AG04449 (cell line): ENCODE measurements at places on chromosomes 2 and 18.
A peak's percentile ranks its signal among the peaks of the same experiment; 100 is the strongest.

DNA sequence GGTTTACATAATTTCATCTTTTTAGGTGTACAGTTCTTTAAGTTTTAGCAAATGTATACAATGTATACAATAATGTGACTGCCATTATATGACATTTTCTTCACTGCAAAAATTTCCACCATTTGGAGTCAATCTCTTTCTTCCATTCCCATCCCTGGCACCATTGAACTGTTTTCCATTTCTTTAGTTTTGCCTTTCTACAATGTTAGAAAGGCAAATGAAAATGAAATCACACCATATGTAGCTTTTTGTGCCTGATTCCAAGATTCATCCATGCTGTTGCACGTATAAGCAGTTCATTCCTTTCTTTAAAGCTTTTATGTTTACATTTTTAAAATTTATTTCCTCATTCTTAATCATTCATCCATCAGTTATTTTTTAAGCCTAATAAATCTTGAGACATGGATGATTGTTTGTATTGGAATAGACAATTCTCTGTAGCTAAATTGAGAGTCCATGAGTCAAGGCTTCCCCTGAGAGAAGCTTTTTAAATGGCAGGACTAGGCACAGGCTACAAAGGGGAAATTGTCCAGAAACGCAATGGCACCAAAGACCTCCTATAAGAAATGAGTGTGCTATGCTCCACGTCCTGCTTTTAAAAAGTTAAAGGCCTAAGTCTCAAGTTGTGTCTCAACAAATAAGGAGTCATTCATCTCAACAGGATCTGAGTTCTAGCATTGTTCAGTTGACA, 8.7 kb upstream of the COL5A2 start:
- DNase-seq, result no peak

- no peak for DNase-seq
Observed at GRCh38 chr2:150586858-150587257, 99.4 kb upstream of the RND3 start.

DNA sequence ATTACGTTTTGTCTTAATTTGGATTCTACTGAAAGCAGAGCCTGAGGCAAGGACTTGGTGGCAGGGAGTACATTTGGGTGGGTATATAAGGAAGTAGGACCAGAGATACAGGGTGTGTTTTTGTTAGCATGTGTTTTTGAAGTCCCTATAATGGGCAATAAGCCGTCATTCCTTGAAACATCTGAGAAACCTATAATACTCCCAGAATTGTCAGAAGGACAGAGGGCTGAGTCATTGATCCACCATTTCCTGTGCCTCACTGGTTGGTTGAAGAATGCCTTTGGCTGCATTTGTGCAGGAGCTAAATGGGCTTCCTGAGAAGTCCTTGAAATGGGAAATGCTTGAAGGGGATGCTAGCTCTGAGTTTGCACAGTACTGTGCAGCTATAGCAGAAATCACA, 281.8 kb upstream of the ZEB2 start:
- peak; percentile 65 for DNase-seq

- no peak for DNase-seq
Observed at GRCh38 chr18:63002803-63003445, 287.6 kb downstream of the PHLPP1 start.

- peak; percentile 37 for DNase-seq
Observed at GRCh38 chr2:102487761-102488462, 14.9 kb downstream of the SLC9A4 start.

DNA sequence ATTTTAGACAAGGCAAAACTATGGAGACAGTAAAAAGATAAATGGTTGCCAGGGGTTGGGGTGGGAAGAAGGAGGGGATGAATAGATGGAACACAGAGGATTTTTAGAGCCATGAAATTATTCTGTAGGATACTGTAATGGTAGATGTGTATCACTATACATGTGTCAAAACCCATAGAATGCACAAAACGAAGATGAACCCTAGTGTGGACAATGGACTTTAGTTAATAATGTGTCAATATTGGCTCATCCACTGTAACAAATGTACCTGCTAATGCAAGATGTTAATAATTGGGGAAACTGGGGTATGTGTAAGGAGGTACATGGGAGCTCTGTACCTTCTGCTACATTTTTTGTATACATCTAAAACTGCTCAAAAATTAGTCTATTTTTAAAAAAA, 1.8 kb upstream of the CD302 start:
- no peak for DNase-seq

GRCh38 chr2:179983250-179983932, 23.7 kb downstream of the CWC22 start:
- no peak for DNase-seq

DNA sequence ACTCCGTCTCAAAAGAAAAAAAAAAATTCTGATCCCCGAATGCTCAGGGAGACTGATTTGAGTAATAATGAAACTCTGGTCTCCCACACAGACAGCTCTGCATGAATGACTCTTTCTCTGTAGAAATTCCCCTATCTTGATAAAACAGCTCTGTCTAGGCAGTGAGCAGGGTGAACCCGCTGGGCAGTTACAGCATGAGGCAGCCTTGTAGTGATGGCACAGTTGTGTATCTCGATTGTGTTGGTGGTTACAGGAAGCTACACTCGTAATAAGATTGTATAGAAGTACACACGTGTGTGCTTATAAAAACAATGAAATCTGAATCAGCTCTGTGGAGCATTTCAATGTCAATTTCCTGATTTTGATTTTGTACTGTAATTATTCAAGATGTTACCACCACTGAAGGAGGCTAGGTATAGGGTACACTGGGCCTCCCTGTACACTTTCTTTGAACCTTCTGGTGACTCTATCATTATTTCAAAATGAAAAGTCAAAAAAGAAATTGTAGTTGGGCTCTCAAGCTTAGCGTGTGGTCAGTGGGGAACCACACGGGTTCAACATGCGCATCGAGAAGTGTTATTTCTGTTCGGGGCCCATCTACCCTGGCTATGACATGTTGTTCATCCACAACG, 34.9 kb upstream of the ATP8B1 start:
- DNase-seq, result no peak

DNA sequence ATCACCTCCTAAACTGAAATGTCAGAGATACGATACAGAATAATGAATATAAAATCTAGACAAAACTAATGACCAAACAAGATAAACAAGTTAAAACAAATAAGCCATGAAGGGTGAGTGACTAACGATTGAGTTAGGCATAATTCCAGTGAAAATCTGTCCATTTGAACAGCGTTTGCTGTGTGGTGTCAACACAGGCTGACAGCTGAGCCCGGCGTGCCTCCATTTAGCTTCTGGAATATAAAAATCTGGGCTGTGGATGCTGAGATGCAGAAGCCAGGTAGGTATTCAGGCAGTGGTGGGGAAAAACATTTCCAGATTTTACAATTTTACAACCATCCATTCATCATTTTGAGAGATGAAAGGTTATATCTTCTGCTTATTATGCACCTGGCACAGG, 2041.4 kb upstream of the CELF4 start:
- DNase-seq, result no peak

GRCh38 chr2:33064349-33064801, 117.6 kb downstream of the LTBP1 start:
- no peak for DNase-seq
